ENCODE measurements at places on chromosomes 5 and 9.
A peak's percentile ranks its signal among the peaks of the same experiment; 100 is the strongest.

DNA sequence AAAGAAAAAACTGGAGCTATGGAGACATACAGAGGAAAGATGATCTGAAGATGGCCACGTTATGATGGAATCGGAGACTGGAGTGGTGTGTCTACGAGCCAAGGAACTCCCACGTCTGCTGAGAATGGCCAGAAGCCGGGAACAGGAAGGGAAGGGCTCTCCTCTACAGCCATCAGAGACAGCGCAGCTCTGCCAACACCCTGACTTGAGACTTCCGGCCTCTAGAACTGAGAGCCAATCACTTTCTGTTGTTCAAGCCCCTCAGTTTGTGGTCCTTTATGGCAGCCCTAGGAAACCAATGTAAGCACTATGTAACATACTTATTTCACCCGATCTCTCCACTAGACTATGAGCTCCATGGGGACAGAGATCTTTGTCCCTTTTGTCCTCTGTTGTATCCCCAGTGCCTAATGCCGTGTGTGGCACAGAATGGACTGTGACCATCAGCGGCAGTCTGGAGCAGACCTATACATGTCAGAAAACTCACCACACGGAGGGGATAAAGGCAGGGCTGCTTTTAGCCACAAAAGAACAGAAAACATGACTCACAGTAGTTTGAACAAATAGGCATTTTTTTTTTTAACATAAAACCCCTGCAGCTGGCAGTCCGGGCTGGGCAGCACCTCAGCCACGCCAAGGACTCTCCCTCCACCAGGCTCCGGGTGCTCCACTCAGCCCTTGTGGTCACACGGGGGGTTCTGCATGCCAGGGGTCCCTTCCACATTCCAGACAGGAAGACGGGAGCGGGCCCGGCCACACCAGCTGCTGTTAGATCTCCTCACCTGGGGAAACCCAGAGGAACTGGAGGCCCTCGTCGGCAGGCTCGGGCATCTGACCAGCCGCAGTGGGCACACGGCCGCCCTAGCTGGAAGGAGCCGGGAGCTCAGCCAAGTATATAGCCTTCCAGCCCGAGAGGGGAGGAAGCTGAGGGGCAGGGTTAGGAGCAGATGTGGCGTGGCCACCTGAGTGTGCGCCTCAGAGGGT lies 16.1 kb upstream of the MXD3 start:
- no peak for DNase-seq

- DNase-seq: no peak
Observed at GRCh38 chr5:148963664-148964063, 99.2 kb downstream of the SH3TC2 start.

- DNase-seq: no peak
Observed at GRCh38 chr9:114539701-114540380, 34.6 kb upstream of the WHRN start.

DNA sequence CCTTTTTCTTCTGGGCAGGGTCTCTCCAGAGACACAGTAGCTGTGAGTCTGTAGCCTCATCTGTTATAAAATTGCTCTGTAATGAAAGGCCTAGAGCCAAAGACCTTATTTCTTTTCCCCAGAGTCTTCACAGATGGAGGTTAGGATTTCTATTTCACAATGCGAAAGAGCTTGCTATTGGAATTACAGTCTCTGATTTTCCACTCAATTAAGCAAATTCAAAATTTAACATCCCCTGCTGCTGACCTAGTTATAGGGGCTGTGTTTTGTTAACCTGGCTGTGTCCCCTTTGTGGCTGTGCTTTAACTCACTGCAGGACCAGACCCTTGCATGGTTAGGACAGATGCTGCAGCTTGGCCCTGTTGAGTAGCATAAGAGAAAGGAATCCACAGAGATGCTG lies 190.3 kb upstream of the NMUR2 start:
- DNase-seq: no peak

GRCh38 chr9:113609562-113610318 lies 146.2 kb downstream of the RGS3 start:
- no peak for DNase-seq

GRCh38 chr5:17482790-17483189 lies 15.2 kb upstream of the TAF11L2 start:
- no peak for DNase-seq

GRCh38 chr5:56094579-56095361 lies 100.0 kb upstream of the IL6ST start:
- DNase-seq: no peak

DNA sequence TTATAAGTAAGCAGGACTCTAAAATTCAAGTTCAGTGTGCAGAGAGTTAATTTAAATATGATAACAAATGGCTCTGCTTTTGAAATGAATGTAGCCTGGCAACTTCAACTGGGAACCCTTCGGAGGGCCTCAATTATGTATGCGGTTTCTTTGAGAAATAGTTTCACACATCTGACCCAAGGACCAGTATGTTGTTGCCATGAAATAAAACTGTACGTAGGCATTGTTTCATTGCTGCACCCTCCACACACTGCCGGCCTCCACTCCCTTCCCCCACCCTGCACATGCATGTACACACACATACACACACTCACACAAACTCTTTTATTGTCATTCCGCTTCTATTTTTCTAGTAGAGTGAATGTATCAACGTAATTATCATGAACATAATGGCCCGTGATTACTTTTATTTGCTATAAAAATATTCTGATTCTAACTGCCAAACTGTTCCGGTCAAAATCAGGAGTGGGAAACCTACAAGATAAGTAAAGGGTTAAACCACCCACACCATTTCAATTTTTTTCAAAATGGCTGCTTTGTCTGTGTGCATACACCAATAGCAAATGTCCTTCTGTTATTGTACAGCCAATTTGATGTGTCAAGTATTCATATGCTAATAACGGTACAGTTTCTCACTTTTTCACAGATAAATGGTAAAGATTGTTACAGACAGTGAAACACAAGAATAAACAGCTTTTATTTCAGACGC lies 215.5 kb upstream of the TMEM161B start:
- DNase-seq: no peak

GRCh38 chr9:77815260-77815659 lies 167.1 kb upstream of the GNA14 start:
- DNase-seq: no peak

GRCh38 chr9:4927701-4928100 lies 57.4 kb upstream of the JAK2 start:
- DNase-seq: no peak

DNA sequence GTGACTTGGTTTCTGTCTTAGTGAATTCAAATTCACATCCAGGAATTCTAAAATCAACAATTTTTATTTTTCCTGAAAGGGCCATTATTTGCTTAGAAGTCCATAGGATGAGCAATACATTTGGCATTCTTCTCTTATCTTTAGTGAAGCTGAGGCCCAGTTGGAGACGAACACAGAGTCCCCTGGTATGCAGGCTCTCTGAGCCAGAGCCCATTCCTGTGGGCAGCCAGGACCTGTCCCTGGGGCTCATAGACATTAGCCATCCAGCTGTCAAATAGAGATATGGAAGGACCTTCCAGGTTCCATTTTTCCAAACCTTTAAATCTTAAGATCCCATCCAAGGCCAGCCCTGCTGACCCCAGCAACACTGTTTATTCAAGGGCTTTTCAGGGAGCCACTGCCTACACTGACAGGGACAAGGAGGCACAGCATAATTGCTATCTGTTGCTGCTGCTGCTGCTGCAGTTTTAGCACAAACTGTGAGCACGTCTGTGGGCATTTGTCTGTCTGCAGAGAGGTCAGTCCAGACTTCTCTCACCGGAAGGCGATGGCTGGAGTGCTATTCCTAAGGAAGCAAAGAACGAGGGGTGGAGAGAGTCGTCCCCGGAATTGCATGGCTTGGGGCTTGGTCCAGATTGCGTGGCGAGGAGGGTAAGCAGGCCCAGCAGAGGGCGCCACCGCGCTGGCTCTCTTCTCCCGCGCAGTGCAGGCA lies 639.0 kb downstream of the CCDC171 start:
- peak; percentile 2 for DNase-seq

GRCh38 chr5:178442405-178443257 lies 147.6 kb downstream of the COL23A1 start:
- no peak for DNase-seq

GRCh38 chr5:80959138-80959537 lies 1.0 kb upstream of the RASGRF2 start:
- DNase-seq: no peak

DNA sequence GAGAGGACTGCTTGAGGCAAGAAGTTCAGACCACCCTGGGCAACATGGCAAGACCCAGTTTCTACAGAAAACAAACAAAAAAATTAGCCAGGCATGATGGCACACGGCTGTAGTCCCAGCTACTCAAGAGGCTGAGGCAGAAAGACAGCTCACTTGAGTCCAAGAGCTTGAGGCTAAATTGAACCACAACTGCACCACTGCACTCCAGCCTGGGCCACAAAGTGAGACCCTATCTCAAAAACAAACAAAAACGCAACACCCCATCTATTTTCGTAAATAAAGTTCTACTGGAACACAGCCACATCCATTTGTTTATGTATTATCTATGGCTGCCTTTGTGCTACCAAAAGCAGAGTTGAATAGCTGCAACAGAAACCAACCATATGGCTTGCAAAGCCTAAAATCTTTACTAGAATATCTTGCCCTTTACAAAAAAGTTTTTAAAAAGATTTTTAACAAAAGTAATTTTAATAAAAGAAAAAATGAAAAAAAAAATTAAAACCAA lies 67.5 kb downstream of the SETX start:
- DNase-seq: no peak
